ENCODE measurements at places on chromosomes 16 and 17.
A peak's percentile ranks its signal among the peaks of the same experiment; 100 is the strongest.

DNA sequence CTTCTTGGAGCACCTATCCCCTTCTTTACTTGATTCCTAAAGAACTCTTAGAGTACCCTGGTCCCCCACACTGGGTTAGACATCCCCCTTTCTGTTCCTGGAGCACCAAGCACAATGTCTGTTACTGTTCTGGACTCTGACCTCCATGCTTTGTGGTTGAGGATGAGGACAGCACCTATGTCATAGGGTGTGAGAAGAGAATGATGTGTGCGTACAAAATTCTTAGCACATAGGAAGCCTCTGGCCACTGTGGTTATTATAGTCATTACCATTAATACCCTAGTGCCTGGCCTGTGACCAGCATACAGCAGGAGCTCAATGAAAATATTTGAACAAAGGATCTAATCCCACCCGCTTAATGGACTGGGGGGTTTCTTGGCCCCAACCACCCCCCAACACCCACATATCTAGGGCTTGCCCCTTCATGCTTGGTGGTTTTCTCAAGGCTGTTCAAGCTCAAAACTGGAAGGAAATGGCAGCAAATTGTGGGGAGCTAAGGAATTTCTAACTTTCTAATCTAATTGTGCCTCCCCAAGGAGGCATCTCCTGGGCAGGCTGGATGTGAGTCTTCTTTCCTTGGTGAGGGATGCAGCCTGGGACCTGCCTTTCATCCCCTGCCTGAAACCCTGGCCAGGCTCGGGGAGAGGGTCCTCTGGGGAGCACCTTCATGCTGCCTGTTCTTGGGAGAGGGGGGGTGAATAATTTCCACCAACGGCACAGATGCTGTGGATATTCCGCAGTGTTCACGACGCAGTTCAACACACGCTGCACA is 1.5 kb upstream of the CMIP start:
- no peak for DNase-seq

- peak; percentile 76 for DNase-seq
Measured at GRCh38 chr16:15961571-15962090, 12.2 kb downstream of the ABCC1 start.

- no peak for DNase-seq
Measured at GRCh38 chr17:5913032-5913531, 157.1 kb upstream of the WSCD1 start.

DNA sequence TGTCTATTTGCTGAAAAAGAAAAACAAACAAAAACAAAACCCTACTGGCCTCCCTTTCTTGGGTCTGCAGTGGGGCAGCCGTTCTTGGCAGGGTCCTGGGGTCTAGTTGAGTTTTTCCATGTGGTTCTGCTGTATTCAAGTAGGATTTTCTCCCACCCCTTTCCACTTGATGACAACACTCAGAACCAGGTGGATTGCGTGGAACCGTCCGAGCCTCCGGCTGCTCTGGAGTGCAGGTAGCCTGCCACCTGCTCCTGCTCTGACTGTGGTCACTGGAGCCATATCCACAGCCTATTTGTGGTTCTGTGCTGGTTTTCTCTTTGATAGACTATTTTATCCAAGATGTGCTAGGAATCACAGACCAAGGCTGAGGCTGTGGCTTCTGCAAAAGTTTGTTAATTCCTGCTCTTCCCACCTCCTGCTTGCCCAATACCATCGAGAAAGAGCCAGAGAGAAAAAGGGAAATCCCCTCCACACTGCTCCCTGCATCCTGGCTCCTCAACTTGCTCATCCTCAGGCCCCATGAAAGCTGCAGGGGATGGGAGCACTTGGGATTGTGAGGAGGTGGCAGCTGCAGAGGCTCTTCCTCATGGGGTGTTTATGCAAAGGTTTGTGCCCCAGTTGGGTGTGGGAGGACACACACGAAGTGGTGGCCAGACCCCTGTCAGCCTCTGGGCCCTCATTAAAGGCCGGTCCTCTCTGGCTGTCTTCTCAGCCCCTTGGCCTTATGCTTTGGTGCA is 377.8 kb upstream of the TNRC6C start:
- DNase-seq: no peak

DNA sequence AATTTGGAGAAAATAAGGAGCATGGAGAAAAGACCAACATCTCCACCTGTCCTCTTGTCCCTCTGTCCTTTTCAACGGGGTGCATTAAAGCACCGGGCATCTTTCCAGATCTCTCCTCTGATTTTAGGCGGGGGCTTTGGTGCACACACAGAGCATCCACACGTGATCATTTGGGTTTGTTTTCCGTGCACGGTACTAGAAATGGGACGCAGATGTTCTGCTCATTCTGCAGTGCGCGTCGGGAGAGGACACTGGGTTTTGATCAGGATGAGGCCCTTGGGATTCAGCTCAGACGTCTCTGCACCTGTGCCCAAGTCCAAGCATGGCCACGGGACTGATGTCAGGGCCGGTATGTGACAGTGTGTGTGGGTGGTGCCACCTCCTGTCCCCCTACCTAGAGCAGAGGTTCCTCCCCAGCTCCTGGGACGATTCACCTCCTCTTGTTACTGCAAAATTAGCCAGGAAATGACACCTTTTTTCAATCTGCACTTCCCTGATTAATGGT is 31.9 kb downstream of the PDIA2 start:
- no peak for DNase-seq

GRCh38 chr17:77914385-77915254 is 43.9 kb upstream of the TNRC6C start:
- no peak for DNase-seq

DNA sequence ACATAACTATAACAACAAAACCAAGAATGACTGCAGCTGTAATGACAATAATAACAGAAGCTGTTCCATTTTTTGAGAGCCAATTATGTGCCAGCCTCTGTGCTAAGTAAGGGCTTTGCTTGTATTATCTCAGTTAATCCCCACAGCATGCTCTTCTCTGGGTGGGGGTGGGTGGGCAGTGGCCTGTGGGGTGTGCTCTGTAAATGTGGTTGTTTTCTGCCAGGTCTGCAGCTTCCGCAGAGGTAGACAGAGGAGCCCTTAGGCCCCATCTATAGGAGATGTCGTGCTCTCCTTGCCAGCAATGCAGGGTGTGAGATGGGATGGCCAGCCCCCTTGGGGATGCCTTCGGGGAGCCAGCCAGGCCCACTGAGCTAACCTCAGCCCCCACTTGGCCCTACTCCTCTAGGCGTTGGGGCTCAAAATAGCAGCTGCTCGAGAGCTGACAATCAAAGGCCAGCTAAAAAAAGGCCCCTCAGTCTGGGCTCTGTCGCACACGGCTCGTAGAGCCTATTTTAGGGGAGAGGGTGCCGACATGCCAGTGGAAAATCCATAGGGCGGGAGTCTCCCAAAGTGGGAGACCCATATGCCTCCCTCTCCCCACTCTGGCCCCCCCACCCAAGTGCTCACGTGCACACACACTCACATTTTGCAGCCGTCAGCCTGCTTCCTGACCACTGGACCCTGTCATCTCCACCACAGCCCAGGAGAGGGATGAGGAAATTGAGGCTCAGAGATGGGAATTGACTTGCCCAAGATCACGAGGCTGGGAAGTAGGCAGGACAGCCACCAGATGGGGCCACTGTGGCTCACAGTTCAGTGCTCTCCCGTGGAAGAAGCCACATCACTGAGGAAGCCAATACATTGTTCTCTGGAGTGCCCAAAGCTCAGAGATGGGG is 15.8 kb downstream of the CDH16 start:
- no peak for DNase-seq

DNA sequence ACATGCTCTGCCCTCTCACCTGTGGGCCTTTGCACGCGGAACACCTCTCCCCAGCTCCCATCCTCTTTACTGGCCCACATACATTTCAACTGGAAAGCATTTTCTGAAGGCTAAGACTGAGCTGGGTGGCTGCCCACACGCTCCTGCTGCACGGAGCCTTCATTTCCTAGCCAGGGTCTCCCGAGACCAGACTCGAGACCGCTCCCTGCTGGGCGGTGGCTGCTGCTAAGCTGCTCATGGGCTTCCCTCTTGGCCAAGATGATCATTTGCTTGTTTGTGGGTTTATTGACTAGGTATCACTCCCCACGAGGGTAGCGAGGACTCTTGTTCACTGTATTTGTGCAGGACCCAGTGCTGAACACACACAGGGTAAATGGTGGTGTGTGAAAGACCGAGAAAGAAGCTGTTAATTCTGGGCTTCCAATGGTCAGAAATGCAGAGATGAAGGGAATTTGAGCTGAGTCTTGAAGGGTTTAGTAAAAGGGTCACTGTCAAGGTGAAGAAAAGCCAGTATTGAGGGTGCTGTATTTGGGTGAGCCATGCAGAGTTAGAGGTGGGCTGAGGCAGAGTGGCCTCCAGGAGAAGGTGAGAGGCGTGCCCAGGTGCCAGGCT is 907 bp downstream of the TRAPPC2L start:
- DNase-seq: peak; percentile 92

DNA sequence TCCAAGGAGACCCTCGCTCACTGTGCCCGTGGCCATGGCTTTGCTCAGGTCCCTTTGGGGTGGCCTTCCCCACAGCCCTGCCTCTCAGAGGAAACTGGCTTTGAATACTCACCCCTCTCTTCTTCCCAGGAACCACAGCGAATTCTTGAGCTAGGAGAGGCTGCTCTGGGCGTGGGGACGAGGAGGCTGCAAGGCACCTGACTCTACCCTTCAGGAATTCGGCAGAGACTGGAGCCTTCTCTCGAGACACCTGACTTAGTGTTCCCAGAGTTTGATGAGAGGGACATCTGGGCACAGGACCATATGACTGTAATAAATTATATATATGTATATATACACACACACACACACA is 6.2 kb downstream of the LLGL2 start:
- DNase-seq: no peak
